ENCODE measurements at places on chromosomes 11 and 22.

- DNase-seq, result peak; percentile 41
Observed at GRCh38 chr22:17257121-17258001, 38.1 kb upstream of the ADA2 start.

DNA sequence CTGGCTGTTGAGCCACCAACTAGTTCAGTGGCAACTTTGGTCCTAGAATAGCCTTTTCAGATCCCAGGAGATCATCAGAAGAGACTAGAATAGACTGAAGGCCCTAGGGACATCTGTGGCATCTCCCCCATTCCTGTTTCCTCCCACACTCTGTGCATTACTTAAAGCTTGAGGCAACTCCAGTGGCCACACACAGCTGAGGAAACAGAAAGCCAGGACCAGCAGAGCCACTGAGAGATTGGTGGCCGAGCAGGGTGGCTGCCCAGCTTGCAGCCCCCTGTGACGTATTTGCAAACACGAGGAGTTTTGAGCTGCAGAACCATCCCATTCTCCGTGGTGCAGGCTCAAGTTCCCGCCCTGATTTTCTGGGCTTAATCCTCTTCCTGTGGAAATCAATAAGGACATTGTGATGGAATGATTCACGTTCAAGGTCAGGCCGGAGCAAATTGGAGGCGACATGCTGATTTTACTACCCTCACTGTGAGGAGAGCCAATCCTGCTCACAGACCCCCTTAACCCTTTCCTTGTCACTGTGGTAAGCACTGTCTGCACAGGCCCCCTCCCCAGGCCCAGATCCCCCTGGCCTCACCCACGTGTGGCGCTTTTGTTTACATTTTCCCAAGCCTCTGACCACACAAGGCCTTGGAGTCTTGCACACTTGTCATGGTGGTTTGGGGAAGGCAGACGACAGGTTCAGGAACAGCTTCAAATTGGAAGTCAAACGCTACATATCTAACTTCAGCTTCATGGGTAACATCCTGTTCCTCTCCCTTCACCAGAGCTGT lies 69.1 kb upstream of the MYOD1 start:
- DNase-seq, result no peak

DNA sequence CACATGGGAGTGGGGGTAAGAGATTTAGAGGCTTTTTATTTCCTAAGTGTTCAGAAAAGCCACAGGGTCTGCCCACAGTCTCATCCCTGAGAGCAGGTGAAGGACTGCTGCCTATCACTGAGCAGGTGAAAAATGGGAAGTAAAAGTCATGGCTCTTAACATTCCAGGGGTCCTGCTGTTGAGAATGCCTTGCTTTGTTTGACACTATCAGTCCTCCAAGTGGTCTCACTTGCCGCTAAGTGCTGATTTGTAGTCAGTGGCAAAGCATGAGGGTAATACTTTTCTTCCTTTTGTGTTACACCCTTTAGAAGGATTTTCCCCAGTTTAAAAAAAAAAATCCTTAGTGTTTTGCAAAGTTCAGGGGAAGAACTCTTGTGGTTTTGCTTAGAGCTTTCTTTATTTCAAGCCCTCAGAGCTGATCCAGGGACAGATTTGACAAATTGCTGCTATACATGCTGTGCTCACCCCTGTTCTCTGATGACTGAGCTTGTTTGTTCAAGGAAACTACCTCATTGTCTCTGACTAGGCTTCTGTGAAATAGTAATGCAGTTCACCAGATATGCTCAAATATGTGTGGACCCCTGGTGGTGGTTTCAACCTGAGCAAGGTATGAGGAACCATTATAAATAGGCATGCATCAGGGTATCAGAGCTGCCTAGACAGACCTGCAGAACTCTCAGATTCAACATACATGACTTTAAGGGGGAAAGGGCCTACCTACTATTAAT lies 141.0 kb downstream of the ARHGAP42 start:
- no peak for DNase-seq

DNA sequence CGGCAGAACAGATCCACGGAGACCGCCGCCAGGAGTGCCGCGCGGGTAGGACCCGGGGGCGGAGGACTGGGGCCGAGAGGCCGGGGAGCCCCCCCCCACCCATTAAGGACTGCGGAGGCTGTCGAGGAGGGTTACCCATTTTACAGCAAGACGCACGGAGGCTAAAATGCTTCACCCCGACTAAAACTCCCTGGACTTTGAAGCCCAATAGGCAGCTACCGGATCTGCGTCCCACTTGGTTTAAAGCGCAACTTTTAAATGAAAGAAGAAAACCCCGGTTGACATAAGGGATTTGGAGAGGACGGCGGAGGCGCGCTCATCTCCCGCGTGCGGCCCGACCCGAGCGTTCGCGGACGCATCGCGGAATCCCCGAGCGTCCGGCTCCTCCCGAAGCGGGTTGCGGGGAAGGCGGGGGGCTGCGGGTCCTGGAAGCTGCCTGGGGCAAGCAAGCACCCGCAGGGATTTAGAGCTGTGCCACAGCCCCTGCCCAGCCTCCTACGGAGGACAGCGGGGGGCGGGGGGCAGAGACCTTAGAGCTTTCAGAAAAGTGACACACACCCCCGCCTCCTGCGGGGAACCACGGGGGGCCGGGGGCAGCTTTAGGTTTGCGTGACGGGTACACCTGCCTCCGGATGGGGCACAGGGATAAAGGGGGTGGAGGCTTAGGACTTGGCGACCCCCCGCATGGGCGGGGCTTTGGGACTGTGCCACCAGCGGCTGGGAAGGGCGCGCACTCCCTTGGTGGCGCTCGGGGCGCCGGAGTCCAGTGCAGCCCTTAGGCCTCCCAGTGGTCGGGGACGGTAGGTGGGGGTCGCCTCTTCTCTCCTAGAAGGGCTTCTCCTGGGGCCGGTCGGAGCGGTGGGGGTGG lies 760 bp upstream of the CELSR1 start:
- DNase-seq, result peak; percentile 44

DNA sequence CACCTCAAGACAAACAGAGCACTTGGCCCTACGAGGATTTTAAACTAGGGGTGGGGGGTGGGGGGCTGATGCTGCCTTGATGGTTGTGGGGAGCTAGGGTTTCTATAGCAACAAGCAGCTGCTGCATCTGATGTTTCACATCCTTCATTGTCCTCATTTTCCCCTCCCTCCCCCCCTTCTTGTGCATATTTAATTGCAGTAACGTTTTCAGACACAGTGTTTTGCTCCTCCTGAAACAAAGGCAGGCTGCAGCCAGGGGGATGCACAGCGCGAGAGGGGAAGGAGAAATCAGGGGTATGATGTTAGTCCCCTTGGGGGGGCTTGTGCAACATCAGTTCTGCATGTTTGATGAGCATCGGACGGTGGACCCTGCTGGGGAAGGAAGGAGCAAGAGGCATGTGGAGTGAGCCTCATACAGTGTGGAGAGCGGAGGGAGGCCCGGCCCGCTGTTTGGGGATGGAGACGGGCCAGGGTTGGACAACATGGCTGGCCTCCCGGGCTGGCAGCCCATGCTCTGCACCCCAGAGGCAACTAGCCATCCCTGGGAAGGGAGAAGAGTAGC lies 208.3 kb downstream of the CEP164 start:
- DNase-seq, result no peak

GRCh38 chr11:22795914-22796313 lies 33.7 kb downstream of the SVIP start:
- DNase-seq, result no peak

- DNase-seq, result no peak
Observed at GRCh38 chr22:37145180-37146050, 4.3 kb downstream of the IL2RB start.

DNA sequence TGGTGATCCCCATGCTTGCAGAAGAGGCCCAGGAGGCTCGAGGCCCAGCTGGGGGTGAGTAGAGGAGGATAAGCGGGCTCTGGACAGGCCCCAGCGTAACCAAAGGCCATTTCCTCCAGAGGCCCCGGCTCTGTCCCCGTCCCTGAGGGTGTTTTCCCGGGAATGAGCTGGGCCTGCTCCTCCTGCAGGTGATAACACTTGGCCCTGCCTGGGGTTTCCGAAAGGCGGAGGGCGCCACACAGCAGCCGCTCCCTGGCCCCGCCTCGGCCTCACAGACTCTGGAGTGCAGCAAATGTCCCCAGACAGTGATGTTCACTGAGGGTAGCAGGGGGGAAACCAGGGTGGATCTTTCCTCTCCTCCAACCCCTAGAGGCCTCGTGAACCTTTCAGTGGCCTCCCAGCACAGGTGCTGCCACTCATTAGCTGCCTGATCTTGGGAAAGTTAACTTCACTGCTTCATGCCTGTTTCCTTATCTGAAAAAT lies 10.5 kb upstream of the MGAT3 start:
- no peak for DNase-seq

DNA sequence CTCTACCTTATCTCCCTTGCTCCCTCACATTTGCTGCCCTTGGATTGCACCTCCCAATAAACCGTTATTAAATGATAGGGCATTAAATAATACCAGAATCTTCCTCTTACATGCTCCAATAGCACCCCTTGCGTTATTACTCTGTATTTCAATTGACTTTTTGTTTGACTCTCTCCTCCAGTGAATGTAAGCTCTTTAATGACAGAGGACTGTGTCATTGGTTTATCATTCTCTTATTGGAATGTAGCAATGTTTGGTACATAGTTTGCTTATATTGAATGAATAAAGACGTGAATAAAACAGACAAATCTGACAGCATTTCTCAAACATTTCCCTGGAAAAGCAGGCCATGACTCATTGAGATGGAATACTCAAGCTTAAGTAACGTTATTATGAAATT lies 8.7 kb upstream of the MPEG1 start:
- DNase-seq, result no peak

DNA sequence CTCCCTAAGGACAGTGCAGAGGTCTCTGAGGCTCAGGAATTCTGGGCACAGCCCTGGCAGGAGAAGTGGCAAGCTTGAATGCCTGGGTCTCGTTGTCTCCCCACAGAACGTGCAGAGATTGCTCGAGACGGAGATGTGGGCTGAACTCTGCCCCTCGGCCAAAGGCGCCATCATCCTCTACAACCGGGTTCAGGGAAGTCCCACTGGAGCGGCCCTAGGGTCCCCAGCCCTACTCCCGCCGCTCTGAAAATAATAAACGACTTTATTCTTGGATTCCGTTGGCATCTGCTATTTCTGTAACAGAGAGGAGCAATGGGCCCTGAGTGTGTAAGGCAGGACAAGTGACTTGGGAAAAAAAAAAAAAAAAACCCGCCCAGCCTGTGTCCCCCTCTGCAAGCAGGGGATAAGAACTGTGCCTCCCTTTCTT lies 591 bp upstream of the DNAJC4 start:
- no peak for DNase-seq

GRCh38 chr11:31830406-31830805 lies 19.3 kb upstream of the PAX6 start:
- no peak for DNase-seq

GRCh38 chr11:16839821-16840220 lies 101.4 kb downstream of the C11orf58 start:
- no peak for DNase-seq

Data from glutamatergic neuron (in vitro differentiated cells).